ENCODE measurements at places on chromosomes 7 and 10.

DNA sequence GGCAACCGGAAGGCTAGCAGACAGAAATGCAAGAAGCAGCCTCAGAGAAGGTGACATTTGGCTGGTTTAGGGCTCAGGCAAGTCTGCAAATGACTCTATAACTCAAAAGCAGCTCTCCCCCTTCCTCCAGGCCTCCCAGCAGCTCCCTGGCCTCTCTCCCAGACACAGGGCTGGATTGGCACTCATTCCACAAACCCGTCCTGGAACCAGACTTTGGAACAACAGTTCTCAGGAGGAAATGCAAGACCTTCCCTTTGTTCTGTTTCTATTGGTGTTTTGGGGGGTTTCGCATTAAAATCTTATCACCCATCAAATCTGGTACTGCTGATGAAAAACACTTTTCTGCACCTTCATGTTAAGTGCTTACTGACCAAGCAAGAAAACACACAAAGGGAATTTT is 40.3 kb upstream of the EFCAB10 start:
- no peak for DNase-seq

DNA sequence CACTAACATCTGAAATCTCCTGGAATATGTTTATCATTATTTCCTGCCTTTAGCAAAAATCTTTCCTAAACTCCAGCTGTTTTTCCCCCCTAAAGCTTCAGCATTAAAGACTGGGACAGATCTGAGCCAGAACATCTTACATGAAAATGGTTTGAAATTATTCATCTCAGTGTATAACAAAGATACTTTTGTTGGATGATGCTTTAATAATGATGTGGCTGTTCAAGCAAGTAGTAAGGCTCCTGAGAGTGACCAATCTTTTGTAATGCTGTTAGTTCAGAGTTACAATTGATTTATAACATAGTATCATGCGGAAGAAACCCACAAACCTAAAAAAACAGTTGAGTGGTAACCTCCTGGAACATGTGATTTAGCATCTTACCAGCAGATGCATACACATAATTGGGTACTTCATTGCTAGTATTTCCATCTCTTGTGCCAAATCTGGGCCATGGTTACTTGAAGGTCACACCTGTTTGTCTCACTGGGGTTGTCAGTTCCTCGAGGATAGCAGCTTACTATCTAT is 1.5 kb downstream of the BZW2 start:
- no peak for DNase-seq

DNA sequence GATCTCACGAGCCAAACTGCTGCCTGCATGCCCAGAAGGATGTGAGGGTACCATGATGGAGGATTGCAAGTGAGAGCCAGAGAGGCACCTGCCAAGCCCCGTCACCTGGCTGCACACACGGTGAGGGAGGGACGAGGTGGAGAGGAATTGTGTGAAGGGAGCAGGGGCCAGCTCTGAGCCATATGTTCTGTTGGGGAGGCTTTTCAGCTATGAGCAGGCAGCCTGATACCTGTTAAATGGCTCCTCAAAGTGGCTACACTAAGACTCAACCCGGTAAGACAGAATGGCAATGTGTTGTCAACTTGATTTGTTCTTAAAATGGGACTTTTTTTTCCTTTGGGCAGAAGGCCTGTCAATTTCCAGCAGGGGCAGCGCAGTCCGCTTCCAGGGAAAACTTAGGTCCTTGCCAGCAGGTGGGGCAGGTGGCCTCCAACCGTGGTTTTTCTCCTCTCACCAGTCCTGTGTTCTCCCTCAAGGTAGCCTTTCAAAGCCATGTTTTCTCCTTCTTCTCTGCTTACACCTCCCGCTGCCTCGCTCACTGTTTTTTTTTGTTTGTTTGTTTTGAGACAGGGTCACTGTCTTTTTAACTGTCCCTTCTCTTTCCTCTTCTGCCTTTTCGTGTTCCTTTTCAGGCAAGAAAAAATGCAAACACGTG is 57.7 kb upstream of the ZNRF2 start:
- DNase-seq: no peak

DNA sequence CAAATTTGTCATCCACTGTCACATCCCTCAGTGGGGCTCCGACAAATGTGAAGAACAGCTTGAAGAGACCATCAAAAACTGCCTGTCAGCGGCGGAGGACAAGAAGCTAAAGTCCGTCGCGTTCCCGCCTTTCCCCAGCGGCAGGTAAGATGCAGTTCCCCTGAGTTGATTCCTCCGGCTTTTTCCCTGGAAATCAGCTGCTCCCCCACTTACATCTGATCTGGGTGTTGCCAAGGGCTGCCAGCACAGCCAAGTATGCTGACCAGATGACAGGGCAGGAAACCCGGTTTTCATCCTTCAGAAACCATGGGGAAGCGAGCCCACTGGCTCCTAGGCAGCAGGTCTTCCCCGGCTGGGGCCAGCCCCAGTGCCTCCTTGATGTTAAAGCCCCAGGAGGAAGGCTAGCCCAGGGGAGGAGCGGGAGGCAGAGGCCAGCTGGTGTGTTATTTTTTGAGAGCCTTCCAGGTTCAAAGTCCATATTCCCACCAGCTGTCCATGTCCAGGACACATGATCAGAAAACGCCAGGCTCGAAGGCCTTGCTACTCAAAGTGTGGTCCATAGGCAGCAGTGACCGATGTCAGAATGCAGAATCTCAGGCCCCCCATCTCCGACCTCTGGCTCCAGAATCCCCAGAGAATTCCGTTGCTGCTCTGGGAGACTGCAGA is 23.4 kb downstream of the AIFM2 start:
- no peak for DNase-seq

GRCh38 chr10:92965314-92965713 is 95.3 kb upstream of the CYP26C1 start:
- peak; percentile 62 for DNase-seq

GRCh38 chr10:126380352-126381076 is 7.8 kb downstream of the ADAM12 start:
- no peak for DNase-seq

GRCh38 chr10:10642751-10643150 is 374.9 kb upstream of the CELF2 start:
- DNase-seq: no peak

- DNase-seq: no peak
These were observed 300.3 kb downstream of the CDK14 start for GRCh38 chr7:90896458-90896857.

DNA sequence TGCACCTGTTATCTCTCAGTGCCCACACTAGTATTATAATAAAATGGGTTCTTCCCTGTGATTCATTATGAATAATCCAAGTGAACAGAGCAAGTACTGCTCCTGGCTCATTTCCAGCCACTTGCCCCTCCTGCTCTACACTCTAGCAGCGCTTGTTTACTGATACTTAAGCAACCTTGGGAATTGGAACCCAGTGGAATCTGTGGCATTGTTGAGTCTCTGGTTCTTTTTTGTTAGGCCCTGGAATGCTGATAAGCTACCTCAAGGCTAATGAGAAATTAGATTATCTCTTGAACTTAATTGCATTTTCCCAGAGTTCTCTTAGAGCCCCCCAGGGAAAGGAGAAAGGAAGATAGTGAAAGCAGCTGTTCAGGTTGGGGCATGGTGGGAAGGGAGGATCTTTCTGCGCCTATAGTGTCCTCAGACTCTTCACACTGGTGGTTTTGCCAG is 34.0 kb downstream of the PRKAR2B start:
- no peak for DNase-seq

- DNase-seq: no peak
These were observed 402.0 kb downstream of the RPS24 start for GRCh38 chr10:78435484-78436221.

- no peak for DNase-seq
These were observed 81.2 kb downstream of the PAX2 start for GRCh38 chr10:100826661-100826982.

- no peak for DNase-seq
These were observed 797.9 kb downstream of the LRMDA start for GRCh38 chr10:76229341-76229740.

- DNase-seq: no peak
These were observed 154.9 kb downstream of the EGFR start for GRCh38 chr7:55173671-55174070.

GRCh38 chr7:98400542-98401340 is at the start of gene BAIAP2L1:
TSS of gene BAIAP2L1 (minus strand) at chr7:98401090. CDS start at chr7:98400852, 238 bp downstream.
- DNase-seq: peak; percentile 40

- DNase-seq: no peak
These were observed 113.0 kb upstream of the DPP6 start for GRCh38 chr7:153939177-153939576.

DNA sequence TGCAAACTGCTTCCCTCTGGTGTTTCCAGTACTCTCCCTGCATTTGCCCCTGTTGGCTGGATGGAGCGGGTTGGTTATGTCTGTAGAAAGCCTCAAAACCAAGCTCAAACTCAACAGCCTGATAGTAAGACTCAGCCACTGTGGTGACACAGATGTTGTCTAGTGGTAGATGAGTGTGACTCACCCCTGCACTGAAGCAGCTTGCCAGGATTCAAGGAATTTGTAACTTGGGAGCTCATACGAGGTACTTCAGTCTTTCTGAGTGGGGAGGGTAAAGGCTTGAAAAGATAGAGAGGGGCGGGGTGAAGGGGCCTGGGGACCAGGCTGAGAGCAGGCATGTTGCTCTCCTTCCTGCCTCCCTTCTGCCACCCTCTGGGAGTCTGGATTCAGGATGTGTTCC is 22.9 kb upstream of the AQP1 start:
- no peak for DNase-seq

DNA sequence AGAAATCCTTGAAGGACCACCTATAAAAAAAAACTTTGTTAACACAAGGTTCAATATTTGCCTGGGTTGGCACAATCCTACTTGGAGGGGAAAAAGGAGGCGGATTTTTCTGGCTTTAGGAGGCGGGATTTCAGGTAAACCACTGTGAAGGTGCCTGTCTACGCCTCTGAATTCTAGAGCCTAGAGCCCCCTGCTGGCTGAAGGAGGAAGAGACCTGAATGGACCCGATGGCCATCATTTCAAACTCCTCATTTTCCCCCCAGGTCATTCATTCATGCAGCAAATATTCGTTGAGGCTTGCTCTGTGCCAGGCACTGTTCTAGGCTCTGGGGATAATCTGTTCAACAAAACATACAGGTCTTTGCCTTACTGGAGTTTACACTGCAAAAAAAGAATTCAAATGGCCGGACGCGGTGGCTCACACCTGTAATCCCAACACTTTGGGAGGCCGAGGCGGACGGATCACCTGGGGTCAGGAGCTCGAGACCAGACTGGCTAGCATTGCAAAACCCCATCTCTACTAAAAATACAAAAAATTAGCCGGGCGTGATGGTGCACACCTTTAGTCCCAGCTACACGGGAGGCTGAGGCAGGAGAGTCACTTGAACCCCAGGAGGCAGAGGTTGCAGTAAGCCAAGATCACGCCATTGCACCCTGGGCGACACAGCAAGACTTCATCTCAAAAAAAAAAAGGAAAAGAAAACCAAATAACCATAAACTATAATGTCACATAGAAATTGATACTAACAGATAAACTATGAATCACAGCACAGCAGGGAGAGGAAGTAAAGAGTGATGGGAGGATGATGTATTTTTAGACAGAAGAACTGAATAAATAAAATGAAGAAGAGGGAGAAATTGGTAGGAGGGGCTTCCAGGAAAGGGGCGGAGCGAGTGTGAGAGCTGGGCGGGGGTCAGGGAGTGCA is 90.1 kb upstream of the NFE2L3 start:
- DNase-seq: peak; percentile 73

DNA sequence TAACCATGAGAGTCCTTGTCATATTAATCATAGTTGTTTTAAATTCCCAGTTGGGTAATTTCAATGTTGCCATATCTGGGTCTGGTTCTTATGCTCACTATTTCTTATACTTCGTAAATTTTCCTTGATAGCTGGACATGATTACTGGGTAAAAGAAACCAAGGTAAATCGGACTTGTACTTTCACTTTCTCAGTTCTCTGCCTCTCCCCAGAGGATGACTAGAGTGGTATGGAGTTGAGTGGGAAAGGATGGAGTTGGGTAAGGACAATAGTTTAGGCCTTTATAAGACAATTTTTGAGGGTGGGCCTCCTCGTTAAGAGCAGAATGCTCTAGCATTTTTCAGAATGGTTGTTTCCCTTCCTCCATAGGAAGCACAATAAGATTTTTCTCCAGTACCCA is 106.1 kb downstream of the CRPPA start:
- no peak for DNase-seq

DNA sequence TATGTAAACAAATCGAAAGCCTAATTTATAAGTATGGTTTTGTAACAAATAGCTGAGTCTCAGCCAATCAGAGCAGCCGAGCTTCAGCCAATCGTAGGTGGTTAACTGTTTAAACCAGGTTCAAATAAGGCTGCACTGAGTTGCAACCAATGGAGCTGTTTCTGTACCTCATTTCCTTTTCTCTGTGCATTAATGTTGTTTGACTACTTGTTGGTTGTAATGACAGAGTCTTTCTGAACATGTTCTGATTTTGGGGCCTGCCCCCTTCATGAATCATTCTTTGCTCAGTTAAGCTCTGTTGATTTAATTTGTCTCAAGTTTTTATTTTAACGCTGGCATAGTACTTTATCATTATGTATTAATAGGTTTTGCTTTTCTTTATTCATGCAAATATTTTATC is 14.6 kb downstream of the OTUD1 start:
- no peak for DNase-seq

DNA sequence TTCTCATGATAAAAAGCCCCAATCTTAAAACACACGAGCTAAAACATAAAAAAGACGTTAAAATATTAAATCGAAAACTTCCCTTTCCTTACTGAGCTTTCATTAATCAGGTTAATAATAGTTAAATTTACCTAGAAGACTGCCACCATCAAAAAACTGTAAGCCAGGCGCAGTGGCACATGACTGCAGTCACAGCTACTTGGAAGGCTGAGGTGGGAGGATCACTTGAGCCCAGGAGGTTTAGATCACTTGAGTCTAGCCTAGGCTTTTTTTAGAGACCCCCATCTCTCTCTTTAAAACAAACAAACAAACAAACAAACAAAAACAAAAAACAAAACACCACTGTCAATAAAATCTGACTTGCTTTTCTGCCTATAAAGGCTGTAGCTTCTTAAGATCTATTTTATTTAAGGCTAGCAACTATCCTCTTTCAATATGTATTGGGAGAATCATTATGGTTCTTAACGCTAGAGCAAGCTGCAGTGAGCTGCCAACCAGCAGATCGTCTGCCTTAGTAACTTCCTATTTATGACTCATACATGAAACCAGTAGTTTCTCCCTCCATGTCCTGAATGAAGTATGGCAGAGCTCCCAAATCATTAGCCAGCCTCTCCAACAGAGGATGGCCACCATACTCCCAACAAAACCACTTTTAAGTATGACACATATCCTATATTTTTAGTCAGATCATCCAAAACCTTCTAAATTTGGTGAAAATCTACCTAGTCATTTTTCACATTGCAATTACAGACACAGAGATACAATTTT is 163.7 kb downstream of the SRPK2 start:
- peak; percentile 88 for DNase-seq

Data from NB4 (cell line).